ENCODE measurements at places on chromosomes 5 and 9.

DNA sequence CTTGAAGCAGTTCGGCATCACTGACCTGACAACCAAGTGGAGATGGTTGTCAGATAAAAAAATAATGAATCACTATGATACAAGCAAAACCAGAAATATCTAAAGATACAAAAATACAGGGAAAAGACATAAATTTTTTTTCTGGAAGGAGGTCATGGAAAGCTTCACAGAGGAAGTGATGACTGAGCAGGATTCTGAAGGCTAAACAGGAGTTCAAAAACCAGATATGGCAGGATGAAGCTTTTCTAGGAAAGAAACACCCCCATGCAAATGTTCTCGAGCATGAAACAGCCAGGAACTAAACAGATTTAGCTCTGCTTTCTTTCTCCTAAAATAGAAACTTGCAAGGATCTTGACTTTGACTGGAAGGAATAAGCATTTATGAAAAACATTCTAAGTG is 60.7 kb upstream of the IFNE start:
- no peak for DNase-seq

DNA sequence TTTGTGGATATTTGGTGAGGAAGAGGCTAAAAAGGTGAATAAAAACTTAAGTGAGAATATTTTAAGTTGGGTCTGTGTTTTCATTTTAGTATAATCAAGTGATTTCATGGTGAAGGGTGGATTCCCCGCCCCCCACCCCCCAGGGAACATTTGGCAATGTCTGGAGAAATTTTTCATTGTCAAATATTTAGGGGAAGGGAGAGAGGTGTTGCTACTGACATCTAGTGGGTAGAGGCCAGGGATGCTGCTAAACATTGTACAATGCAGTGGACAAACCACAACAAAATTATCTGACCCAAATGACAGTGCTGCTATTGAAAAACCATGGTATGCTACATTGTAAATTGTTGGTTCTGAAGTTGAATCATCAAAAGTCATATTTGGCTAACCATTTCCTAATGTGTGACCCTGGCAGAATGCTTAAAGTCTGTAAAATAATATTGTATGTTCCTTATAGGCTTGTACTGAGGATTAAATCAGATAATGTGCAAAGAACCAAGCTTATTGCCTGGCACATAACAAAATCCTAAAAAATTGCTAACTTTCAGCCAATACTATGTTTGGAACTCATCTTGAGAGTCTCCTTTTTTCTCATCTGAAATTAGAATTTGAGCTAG is 5.6 kb downstream of the C5orf24 start:
- peak; percentile 60 for DNase-seq

- no peak for DNase-seq
Measured at GRCh38 chr9:37398464-37399025, 24.0 kb upstream of the GRHPR start.

- DNase-seq = no peak
Measured at GRCh38 chr5:131532031-131532640, 102.9 kb downstream of the RAPGEF6 start.

GRCh38 chr5:97063251-97063650 is 79.2 kb downstream of the LIX1 start:
- no peak for DNase-seq

DNA sequence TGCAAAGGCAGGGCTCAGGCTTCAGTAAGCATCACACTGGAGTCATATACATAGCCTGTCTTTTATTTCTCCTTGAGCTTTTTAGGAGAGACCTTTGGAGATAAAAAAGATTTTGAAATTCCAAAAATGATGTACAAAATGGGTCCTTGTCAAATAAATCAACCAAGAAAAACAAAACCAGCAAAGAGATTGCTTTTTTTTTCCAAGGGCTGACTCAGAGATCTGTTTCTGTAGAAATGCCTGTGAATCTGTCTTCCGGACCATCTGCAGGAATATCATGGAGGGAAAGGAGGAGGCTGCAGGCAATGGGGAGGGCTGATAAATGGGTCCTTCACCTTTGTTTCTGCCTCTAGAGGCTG is 77.4 kb downstream of the SLIT3 start:
- no peak for DNase-seq

GRCh38 chr9:134568811-134569210 is 72.8 kb upstream of the COL5A1 start:
- no peak for DNase-seq

DNA sequence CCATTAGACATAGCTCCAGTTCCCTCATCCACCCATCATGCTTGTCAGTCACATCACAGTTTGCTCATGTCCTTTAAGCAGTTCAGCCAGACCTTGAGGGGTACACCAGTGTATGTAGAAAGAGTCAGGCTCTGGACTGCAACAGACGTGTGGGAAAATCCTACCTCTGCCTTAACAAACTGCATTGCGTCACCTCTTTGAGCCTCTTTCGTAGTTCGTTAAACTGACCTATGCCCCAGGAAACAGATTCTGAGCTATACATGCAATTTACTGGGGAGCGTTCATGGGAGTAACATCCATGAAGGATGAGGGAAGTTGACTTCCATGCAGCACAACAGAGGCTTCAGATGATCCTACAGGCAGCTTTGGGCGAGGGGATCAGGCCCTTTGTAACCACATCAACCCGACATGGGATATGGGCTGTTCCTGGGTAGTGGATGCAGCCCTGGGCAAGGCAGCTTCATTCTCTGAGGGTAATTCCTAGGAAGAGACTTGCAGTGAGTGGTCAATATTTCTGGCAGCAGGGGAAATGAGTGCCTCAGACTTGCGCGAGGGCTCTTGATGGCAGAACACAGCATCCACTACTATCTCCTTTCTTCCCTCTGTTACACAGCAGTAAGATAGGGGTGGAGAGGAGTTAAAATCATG is 4.3 kb downstream of the SPINK4 start:
- DNase-seq = no peak

GRCh38 chr5:126615286-126615685 is 14.5 kb downstream of the PHAX start:
- no peak for DNase-seq

- DNase-seq = peak; percentile 98
Measured at GRCh38 chr5:126965061-126965475, 65.3 kb downstream of the MARCHF3 start.

GRCh38 chr9:127781806-127782205 is 3.3 kb upstream of the SH2D3C start:
- DNase-seq = no peak

- DNase-seq = no peak
Measured at GRCh38 chr9:101226803-101227202, 158.0 kb downstream of the BAAT start.

- no peak for DNase-seq
Measured at GRCh38 chr5:102772273-102772672, 17.2 kb downstream of the PAM start.

GRCh38 chr5:122153230-122153629 is 23.9 kb downstream of the ZNF474 start:
- peak; percentile 82 for DNase-seq

- no peak for DNase-seq
Measured at GRCh38 chr5:83441747-83442146, 29.8 kb upstream of the VCAN start.

- DNase-seq = no peak
Measured at GRCh38 chr9:16223074-16223871, 647.2 kb downstream of the BNC2 start.

- DNase-seq = no peak
Measured at GRCh38 chr5:107422494-107422893, 248.2 kb downstream of the EFNA5 start.

- DNase-seq = no peak
Measured at GRCh38 chr5:175795959-175796358, 75.4 kb upstream of the CPLX2 start.

GRCh38 chr5:13659391-13659790 is 285.1 kb downstream of the DNAH5 start:
- peak; percentile 34 for DNase-seq

- DNase-seq = no peak
Measured at GRCh38 chr9:104069288-104069687, 24.8 kb upstream of the SMC2 start.

GRCh38 chr5:158026304-158027031 is 167.5 kb upstream of the CLINT1 start:
- DNase-seq = no peak

DNA sequence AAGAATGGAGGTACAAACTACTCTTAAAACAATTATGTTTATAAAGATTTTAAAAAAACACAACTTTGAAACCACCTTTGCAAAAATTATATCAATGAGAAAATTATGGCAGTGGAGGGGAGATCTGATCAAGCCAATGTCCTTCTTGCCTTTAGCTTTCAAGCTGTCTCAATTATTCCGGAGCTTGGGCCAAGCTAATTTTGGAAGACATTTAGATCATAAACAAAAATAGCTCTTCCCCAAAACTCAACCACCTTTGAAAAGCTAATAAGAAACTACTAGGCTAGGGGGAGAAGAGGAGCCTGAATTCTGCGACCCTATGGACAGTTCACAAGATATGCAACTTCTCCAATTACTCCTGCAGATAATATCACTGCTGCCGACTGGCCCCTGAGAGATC is 263.3 kb downstream of the ICE1 start:
- no peak for DNase-seq

DNA sequence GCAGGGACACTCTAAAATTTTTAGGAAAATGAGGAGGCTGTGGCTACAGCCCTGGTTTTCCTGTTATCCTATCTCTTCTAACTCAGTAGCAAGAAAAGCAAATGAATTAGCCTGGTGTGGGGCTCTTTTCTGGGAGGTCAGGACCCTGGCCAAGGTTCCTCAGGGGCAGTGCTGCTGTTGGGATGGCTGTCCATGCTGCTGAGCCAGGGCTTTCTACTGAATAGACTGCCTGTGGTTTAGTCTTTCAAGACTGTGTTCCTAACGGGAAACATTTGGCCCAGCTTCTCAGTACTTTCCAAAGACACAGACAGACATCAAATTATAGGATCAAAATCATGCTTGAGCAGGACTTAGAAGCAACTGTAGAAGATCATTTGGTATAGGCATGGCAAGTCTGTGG is 18.1 kb downstream of the TNC start:
- DNase-seq = no peak

DNA sequence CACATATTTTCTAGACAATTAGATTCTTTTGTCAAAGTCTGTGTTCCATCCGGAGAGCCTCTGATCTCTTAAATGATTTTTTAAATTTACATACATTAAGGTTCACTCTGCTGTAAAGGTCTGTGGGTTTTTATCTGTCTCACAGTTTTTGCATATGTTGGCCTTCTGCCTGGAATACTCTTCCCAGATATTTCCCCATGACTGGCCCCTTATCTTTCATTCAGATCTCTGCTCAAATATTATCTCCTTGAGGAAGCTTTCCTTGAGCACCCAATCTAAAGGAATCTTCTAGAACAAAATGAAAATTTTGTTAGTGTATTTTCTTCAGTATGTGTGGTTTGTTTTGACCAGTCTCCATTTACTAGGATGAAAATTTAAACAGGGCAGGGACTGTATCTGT is 26.3 kb downstream of the FAF2 start:
- peak; percentile 76 for DNase-seq

- DNase-seq = no peak
Measured at GRCh38 chr5:61496446-61496845, 164.4 kb downstream of the ZSWIM6 start.

- no peak for DNase-seq
Measured at GRCh38 chr9:8845808-8846207, 1046.2 kb upstream of the DMAC1 start.

DNA sequence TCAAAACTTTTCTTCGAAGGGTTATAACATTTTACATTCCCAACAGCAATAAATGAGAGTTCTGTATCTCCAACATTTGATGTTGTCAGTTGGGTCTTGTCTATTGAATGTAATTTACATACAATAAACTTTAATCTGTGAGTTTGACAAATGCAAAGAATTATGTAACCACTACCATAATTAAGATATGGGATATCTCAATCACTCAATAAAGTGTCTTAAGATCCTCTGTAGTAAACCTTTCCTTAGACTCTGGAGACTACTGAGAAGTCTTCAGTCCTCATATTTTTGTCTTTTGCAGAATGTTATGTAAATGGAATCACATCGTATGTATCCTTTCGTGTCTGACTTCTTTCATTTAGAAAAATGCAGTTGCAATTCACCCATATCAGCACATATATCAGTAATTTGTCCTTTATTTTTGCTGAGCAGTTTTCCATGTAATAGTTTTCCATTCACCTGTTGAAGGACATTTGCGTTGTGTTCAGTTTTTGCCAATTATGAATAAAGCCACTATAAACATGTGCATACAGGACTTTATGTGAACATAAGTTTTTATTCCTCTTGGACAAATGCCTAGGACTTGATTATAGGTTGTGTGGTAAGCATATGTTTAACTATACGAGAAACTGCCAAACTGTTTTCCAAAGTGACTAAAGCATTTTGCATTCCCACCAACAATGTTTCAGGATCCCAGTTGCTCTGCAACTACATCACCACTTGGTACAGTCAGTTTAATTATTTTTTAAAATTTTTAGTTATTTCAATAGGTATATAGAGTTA is 784.6 kb upstream of the ZNF608 start:
- DNase-seq = no peak

Data from EL (cell line).